ENCODE measurements at places on chromosomes 3 and 15.

DNA sequence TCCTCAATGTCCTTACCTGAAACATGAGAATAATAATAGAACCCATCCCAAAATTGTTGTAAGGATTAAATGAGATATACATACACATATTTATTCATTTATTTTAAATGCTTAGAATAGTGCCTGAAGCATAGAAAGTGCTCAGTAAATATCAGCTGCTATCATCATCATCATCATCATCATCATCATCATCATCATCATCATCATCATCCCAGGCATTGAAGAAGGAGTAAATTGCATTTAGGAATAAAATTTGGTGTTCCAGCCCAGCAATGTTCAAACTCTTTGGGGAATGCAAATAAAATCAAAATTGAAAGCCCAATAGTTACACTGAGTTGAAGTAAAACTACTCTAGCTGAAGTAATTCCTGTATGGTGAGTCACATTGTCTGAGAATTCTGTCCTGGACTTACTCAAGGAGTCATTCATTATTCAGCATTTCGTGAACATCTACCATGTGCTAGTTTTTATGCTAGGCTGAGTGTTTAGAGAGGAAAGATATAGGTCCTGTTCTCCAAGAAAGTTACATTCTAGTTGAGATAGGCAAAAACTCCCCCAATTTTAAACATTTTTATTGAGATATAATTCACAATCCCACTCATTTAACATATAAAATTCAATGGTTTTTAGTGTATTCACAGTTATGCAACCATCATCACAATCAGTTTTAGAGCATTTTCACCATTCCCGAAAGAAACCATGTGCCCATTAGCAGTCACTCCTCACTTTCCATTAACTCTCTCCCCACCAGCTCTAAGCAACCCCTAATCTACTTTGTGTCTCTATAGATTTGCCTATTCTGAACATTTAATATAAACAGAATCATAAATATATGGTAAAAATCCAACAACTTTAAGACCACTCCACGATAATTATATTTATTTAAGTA is 107.2 kb downstream of the FRMD5 start:
- DNase-seq = peak; percentile 13

- DNase-seq = no peak
Observed at GRCh38 chr3:48232232-48232631, 8.7 kb upstream of the ZNF589 start.

GRCh38 chr15:36110659-36110993 is 468.8 kb upstream of the CDIN1 start:
- no peak for DNase-seq

- DNase-seq = peak; percentile 3
Observed at GRCh38 chr3:42387802-42388651, 22.4 kb downstream of the LYZL4 start.

- DNase-seq = no peak
Observed at GRCh38 chr15:50135031-50135551, 16.1 kb upstream of the ATP8B4 start.

- no peak for DNase-seq
Observed at GRCh38 chr15:35141743-35142471, 56.8 kb upstream of the NANOGP8 start.

GRCh38 chr3:126881861-126882260 is 101.1 kb upstream of the PLXNA1 start:
- DNase-seq = no peak

DNA sequence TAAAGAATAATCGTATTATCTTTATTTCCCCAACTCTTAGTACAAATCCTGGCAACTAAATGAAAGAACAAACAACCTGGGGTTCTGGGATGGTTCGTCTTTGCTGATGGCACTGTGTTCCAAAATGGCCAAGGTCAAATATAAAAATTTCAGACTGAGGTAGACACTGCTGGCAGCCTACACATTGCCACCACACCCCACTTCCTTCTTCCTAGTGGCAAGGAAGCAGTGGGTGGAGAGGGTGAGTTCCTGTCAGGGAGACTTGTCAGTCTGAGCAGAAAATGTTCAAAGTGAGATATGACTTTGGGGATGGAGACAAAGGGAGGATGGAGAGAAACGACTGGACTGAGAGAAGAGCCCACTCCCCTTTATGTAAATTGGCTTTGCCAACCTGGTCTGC is 69.6 kb downstream of the LMCD1 start:
- DNase-seq = no peak

DNA sequence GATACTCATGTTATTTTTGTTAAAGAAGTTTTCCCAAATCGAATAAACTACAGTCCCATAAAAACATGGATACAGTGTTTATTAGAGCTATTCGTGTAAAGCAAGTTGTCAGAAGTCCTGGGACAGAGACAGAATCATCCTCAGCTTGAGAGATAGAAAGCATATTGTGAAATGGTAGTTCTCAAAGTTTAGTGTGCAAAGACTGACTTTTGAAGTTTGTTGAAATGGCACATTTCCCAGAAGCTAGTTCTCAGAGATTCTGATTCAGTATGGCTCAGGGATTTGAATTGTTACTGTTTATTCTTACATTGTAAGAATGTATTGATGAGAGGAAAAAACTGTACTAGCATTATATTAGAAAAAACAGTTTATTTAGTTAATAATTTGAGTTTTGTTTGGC is 22.1 kb downstream of the GABRR3 start:
- no peak for DNase-seq

GRCh38 chr3:73618461-73618860 is 6.3 kb downstream of the PDZRN3 start:
- no peak for DNase-seq

GRCh38 chr15:49122541-49123062 is 32.8 kb downstream of the COPS2 start:
- no peak for DNase-seq

GRCh38 chr3:151593928-151594327 is 133.1 kb upstream of the IGSF10 start:
- no peak for DNase-seq

DNA sequence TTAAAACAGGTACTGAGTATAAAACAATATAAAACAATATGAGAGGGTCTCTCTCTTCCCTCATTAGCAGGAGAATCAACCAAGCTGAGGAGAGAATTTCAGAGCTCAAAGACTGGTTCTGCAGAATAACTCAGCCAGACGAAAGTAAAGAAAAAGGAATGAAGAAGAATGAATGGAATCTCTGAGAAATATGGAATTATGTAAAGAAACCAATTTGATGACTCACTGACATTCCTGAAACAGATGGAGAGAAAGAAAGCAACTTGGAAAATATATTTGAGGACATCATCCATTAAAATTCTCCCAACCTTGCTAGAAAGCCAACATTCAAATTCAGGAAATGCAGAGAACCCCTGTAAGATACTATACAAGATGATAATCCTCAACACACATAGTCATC is 630.9 kb downstream of the PYDC2 start:
- no peak for DNase-seq

DNA sequence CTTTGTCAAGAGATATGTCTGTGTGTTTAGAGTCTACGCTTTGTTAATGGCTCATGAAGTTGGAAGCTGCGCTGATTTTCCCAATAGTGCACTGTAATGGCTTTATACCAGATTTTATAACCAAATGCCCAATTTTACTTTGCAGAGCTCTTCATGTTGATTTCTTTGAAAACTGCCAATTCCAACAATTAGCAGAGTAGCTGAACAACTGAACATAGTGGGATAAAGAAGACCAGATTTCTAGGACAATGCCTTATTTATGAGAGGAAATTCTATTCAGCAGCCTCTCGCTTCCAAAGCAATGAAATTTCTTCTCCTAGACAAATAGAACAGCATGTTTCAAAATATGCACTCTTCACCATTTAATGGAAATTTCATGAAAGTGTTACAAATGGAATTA is 66.9 kb upstream of the PROK2 start:
- no peak for DNase-seq

DNA sequence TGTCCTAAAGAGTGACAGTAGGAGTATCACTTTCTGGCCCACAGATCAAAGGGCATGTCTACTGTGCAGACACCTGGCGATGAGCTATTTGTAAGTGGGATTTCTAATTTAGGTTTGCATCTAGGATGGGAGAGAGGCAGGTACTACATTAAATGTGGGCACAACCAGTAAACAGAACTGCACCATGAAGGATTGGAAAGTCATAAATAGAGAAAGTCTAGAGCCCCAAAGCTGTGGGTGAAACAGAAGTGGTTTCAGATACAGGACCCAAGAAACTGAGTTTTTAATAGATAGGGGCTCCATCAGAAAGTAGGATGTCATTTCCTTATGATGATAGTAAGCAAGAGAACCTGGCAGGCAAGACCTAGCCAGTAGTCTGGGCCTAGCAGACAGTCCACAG is 35.2 kb upstream of the SPPL2A start:
- no peak for DNase-seq

DNA sequence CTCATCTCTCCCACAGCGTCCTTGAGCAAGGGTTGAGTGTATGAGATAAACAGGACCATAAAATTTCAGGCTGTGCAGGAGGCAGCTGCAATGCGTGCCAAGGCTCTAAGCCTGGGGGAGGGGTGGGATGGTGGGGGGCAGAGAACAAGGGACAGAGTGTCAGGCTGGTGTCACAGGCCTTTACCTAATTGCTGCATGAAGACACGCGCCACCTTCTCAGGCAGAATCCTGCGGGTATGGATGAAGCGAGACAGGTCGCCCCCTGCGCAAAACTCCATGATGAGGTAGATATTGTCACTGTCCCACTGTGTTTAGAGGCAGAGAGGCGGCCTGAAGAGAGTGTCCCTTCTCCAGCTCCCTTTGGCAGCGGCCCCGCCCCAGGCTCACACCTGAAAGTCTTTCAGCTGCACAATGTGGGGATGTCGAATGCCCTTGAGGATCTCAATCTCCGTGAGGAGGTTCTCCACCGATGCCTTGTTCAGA is 1.0 kb downstream of the ULK3 start:
- no peak for DNase-seq

DNA sequence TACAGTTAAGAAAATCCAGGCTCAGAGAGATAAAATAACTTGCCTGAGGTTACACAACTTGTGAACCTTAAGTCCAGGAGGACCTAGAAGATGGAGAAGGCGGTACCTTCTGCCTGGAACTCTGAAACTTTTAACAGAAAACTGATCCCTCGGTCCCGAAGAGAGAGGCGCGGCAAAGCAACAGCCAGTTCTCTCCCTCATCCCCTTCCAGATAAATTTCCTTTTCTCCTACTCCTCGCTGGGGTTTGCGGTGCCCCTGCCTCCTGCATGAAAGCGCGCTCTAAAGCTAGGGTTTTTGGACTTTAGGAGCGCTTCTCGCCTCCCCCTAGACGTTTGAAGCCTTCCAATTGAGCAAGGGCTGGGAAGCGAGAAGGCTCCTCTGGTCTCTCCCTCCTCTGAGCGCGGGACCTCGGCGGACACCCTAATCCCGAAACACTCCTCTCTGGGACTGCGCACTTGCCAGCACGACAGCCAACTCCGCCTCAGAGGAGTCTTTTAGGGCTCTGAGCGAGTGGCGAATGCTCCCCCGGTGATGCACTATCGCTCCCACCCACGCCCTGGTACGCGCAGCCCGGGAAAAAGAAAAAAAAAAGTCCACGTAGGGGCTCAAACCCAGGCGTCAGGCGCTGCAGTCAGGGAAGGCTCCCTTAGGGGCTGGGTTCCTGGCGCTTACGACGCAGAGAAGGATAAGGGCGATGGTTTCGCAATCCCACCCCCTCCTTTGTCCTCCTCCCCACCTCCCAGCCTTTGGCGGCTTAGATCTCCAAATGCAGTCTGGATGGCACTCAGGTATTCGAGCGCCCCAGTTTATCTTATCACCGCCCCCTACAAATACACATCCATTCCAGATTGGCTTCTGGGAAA is 7.9 kb upstream of the EOMES start:
- DNase-seq = no peak

Data from LoVo (cell line).